Thymus (tissue), 14 donors: ENCODE measurements at places on chromosomes 5 and 9. TPM values are rescaled to one million over a fixed set of nuclear protein-coding genes. Genes with fewer than 3 reads are reported as not detected.

- no peaks in the 10 kb centered on the region for H3K4me1 ChIP-seq
- H3K36me3 ChIP-seq: no peaks in the 10 kb centered on the region
- H3K27ac ChIP-seq: no peak overlapping the region
- no peak for DNase-seq
Measured at GRCh38 chr9:79952401-79952800, 380.6 kb downstream of the TLE4 start.

GRCh38 chr9:121658166-121658565 is 6.7 kb downstream of the DAB2IP start:
- H3K27me3 ChIP-seq: peaks cover 8% of the 10 kb centered on the region
- DNase-seq: no peak
- H3K27ac ChIP-seq: no peak overlapping the region

- no peak for DNase-seq
- peak overlapping the region; percentile 70 for H3K4me3 ChIP-seq
- H3K4me1 ChIP-seq: peaks cover 13% of the 10 kb centered on the region
- no peaks in the 10 kb centered on the region for H3K27me3 ChIP-seq
- H3K36me3 ChIP-seq: no peaks in the 10 kb centered on the region
Measured at GRCh38 chr5:154940375-154940771, 500 bp upstream of the MRPL22 start.

- no peak for DNase-seq
- H3K36me3 ChIP-seq: no peaks in the 10 kb centered on the region
- no peak overlapping the region for H3K27ac ChIP-seq
- no peaks in the 10 kb centered on the region for H3K4me1 ChIP-seq
- no peak overlapping the region for H3K4me3 ChIP-seq
Measured at GRCh38 chr9:89844535-89844934, 239.7 kb downstream of the GADD45G start.

DNA sequence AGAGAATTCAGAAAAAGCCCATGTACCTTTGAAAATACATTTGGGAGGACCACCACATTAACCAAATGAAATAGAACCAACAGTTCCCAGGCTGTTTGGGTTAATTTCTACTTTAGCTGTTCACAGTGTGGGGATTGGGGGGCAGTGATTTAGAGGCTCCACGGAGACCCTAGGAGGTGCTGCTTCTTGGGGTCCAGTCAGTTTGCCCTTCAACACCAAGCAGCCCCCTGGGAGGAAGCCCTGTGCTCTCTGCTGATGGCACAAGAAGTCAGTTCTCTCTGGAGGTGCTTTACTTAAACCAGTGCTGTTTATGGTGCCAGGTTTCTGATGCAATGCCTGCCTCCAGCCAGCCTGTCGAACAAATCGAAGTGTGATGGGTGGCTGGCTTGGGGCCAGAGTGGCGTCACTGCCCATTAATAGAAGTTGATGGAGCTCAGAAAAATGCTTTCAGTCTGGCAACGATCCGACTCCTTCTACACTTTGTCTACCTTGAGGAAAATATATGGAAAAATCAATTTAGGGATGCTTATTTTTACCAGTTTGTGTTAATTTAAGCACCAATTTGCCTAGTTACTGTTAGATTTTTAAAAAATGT is 134.0 kb downstream of the SNX18 start:
- DNase-seq: no peak
- no peaks in the 10 kb centered on the region for H3K36me3 ChIP-seq
- no peaks in the 10 kb centered on the region for H3K27me3 ChIP-seq
- no peak overlapping the region for H3K4me3 ChIP-seq

GRCh38 chr9:107693625-107694326 is 204.2 kb upstream of the KLF4 start:
- H3K4me3 ChIP-seq: no peak overlapping the region
- H3K27me3 ChIP-seq: no peaks in the 10 kb centered on the region
- no peaks in the 10 kb centered on the region for H3K36me3 ChIP-seq
- no peak for DNase-seq

The ADAMTS6 gene
- total RNA-seq: 11.5 TPM

The FAM169A gene
- total RNA-seq: 11.6 TPM
